ENCODE measurements at places on chromosomes 5 and 9. TPM values are rescaled to one million over a fixed set of nuclear protein-coding genes. Genes with fewer than 3 reads are reported as not detected.

SH2D3C gene
- total RNA-seq = 57.2 TPM

CDC20B gene
- total RNA-seq = under 0.01 TPM

TICAM2 gene
- 1.3 TPM for total RNA-seq

MARCOL gene
- not detected for total RNA-seq

GPR151 gene
- not detected for total RNA-seq

ABO gene
- total RNA-seq = not detected

LVRN gene
- total RNA-seq = 1.3 TPM
